ENCODE measurements at places on chromosomes 1 and 21. TPM values are rescaled to one million over a fixed set of nuclear protein-coding genes. Genes with fewer than 3 reads are reported as not detected.

MSH4 gene
- 0.54 TPM for polyA plus RNA-seq

VANGL2 gene
- polyA plus RNA-seq = 35.3 TPM

BTBD8 gene
- polyA plus RNA-seq = 7.3 TPM

DNALI1 gene
- 64.5 TPM for polyA plus RNA-seq

- no peak for DNase-seq
Observed at GRCh38 chr1:32848354-32849063, 22.2 kb downstream of the FNDC5 start.

- DNase-seq = no peak
Observed at GRCh38 chr1:204289280-204289679, 70.4 kb downstream of the PLEKHA6 start.

DNA sequence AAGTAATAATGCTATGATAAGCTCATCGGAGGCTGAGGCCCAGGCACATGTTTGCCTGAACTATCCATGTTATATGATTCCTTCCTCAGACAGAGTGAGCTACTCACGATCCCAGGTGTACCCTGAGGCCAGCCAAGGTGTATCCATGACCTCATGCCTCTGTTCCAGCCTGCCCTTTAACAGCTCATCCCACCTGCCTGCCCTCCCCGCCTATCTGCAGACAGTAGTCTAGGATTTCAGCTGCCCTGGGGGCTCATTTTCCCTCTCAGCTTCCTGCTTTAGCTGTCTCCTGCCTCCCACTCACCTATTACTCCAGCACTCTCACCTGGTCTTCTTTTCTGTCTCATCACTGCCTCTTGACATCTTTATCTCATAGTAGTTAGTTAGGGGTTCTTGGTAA, 1.9 kb upstream of the IL24 start:
- no peak for DNase-seq

DNA sequence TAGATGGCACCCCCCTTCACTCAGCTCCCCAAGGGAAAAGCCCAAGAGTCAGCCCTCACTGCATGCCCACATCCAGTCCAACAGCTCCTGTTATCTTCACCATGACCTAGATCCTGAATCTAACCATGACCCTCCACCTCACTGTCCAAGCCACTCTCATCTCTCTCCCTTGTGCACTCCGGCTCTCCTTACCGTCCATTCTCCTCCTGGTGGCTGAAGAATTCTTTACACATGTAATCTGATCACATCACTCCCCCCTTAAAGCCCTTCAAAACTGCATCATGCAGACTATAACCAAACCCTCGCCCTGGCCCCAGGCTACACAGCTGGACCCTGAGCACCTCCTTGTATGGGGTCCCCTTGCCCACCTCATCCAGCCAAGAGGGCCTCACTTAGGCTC, 14.0 kb upstream of the PAQR7 start:
- DNase-seq = no peak

DNA sequence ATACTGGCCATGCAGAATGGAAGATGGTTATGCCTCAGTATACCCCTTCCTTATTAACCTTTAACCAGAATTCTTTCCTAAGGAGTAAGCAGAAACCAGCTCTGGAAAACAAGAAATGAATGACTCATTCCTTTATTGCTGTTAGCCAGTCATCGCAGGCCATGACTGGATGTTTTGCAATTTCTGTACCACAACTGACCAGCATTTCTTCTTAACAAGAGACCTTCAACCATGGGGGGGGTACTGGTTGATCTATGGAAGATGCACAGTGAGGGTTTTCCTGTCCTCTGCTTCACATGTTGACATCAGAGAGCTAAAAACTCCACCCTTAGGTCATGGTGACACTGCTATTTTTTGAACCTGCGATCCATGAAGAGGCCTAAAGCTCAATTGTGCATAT, 28.0 kb upstream of the RNF2 start:
- no peak for DNase-seq

DNA sequence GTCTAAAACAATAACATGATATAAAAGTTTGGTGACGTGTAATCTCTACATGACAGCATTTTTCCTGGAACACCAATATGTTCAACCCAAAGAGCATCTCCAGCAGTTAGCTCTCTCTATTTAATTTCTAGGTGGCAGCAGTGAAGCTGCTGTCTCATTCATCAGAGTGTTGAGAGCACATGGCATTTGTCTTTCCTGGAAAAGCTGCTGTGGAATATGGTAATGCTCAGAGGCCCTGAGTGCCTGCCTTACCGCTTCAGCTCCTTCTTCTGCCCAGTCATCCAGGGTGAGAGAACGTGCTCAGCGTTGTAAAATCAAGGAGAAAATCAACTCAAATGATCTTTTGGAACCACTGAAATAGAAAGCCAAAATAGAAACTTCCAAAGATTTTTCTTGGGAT, 640.7 kb downstream of the ADGRL2 start:
- no peak for DNase-seq

GRCh38 chr1:170694172-170694926, 30.4 kb downstream of the PRRX1 start:
- no peak for DNase-seq

- DNase-seq = no peak
Observed at GRCh38 chr1:160811147-160811546, 15.2 kb downstream of the LY9 start.

GRCh38 chr1:27885114-27885528, 12.8 kb downstream of the THEMIS2 start:
- no peak for DNase-seq

DNA sequence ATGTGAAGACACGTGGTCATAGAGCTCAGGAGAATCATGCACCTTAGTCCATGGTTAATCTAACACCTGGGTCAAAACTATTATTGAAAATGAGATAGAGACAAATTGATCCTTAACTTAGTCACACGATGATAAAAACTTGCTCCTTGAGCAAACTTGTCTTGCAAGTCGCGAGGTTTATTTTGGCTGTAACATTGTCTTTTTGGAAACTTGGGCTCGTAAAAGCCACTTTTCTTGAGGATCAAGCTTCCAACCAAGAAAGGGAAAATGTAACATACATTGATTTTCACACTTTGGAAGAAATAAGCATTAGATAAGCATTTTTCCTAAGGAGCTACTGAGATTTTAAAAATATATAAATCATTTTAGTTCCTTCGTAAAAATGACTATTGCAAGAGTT, 19.9 kb upstream of the CENPF start:
- no peak for DNase-seq

Measured in renal cortex interstitium (tissue), 15 donors.